Right hindlimb (tissue), 1 donor: ENCODE measurements at places on chromosomes 3 and 15.

DNA sequence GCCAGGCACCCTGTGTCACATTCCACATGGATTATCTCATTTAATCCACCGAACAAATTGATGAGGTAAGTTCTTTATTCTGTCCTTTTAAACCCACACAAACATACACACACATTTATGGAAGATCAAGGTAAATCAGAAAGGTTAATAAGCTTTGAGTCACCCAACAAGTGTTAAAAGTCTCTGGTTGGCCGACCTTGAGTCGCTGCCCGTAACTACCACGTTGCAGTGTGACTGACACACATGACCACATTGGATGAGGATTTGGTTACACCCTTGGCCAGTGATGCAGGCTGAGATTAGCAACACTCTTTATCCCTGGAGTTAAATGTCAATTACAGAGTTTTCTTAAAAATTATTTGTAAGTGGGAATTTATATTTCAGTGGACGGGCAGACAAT, 19.2 kb downstream of the FOXP1 start:
- no peak for DNase-seq

DNA sequence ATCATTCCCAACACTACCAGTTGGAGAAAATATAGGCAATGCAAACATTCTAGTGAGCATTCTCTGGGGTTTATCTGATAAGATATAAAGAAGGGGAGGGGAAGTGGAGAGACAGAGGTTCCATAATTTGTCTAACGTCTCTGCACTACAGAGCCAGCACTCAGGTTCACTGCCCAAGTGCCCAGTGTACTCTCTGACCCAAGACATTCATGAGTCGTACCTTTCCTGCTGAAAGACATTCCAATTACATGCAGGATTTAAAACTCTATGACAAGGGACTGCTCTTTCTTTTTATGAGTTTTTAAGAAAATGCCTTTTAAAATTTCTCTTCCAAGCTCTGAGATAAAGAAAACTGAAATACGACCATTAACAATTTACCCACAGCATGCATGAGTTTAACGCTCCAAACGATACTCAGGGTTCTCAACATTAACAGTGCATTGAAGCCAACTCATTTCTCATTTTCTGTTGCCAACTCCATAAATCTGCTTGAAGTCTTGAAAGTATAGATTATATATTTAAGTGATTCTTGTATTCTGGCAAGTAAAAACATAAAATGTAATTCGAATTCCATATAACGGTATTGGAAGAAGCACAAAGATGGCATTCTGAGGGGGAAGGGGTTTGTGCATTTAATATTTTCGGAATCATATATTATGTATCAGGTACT, 193.4 kb downstream of the SUCLG2 start:
- DNase-seq = no peak

- no peak for DNase-seq
Observed at GRCh38 chr3:9400616-9401015, 3.2 kb downstream of the SETD5 start.

DNA sequence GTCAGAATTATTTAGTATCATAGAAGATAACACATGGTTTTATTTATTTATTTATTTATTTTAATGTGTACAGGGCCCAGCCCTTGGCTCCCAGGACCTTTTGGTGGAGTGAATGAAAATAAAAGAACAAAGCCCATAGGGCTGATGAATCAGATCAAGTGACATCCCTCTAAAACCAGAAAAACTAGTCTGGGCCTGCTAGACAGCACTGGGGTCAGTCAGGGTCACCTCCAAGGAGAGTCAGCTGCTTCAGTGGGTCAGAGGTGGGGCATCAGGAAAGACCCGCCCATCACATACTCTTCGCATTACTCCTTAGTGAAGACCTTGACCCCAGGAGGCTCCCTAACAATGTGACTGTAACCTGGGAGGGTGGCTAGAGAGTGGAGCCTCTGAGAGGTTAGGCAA, 12.8 kb downstream of the PPCDC start:
- no peak for DNase-seq

GRCh38 chr15:68646696-68647095, 67.9 kb downstream of the CORO2B start:
- no peak for DNase-seq
